ENCODE measurements at places on chromosomes 6 and 20. TPM values are rescaled to one million over a fixed set of nuclear protein-coding genes. Genes with fewer than 3 reads are reported as not detected.
A peak's percentile ranks its signal among the peaks of the same experiment; 100 is the strongest.

DNA sequence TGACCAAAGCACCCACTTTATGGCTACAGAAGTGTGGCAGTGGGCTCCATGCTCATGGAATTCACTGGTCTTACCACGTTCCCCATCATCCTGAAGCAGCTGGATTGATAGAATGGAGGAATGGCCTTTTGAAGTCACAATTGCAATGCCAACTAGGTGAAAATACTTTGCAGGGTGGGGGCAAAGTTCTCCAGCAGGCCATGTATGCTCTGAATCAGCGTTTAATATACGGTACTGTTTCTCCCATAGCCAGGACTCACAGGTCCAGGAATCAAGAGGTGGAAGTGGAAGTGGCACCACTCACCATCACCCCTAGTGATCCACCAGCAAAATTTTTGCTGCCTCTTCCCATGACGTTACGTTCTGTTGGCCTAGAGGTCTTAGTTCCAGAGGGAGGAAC, 60.5 kb upstream of the GMDS start:
- no peak for DNase-seq

DNA sequence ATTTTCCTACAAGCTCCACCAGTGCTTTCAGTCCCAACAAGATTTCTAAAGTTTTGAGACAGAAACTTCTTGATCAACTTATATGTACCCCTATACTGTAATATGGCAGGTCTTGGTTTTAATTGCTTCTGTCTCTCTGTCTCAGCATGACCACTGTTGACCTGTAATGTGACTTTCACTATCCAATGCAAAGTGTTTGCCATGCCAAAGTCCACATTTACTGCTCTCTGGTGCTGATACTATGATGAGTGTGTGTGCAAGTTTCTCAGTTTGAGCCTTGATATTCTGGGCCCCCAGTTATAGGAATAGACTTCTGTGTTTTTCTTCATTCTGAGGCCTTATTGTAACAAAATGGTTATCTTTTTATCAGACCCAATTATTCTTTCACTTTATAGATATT, 45.8 kb downstream of the OR2J2 start:
- DNase-seq: no peak

GRCh38 chr6:25360621-25361020, 81.4 kb downstream of the CARMIL1 start:
- DNase-seq: no peak

DNA sequence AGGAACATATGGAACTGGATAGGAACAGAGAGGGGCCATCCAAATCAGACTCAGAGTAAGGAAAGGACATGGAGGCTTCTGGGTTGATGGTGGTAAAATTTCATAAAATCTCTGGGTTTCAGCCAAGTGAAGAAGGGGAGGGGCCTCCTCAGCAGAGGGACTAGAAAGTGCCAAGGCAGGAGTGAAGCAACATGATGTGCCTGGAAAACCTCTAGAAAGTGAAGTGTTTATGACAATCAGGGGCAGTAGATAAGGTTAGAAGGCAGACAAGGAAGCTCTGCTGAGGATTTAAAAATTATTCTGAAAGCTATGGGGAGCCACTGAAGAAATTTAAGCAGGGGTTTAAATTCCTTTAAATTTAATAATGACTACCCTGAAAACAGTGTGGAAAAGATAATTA, 126.0 kb upstream of the TENT5A start:
- no peak for DNase-seq

DNA sequence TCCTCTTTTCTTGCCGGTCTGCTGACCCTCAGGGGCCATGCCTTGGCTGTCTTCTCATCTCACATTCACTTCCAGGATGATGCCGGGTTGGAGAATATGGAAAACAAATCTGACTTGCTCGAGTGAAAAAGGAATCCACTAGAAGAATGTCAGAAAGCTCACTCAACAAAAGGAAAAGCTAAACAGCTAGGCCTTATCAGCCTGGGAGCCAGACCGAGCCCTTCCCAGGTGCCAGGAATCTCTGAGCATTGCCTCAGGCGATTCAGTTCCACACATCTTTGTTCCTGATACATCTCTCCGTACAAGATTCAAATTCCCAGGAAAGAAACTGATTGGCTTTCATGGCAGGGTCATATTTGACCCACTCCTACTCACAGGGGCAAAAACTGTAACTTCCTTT, 9.2 kb upstream of the OSER1 start:
- DNase-seq: no peak

DNA sequence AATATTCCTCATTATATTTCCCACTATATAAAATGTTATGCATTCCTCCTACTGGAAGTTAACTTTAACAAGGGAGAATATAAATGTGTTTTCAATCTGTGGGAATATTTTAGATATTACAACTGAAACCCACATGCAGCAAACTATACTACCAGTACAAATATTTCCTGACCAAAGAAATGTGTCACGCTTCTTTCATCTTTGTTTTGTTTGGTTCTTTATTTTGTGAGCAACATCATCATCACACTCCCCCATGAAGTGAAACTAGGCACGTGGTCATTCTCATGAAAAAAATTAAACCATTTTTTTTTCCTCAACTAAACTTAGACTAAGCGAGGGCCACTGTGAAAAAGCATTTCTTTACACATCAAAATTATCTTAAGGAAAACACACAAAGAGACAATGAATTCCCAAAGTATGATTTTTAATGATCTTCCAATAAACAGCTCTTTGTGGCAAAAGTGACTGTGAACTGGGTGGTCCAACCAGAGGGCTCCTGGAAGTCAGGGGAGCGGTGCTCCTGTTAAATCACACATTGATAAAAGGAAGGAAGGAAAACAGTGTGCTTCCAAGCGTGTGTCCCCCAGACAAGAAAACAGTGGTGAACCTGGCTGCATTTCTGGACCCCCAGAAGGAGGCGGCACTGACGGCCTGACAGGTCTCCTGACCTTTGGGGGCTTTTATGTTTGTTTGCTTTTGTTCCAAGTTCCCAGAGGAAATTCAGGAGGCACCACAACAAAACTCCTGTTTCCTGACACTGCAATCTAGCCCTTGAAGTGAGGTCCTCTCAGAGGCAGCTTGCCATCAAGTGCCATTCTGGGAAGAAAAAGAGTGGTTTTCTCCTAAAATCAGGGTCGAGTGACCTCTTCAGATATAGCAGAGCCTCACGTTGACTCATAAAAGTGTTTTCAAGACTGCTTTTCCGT, 166.8 kb upstream of the FOXQ1 start:
- DNase-seq: no peak

- no peak for DNase-seq
Observed at GRCh38 chr6:1253816-1254215, 58.1 kb upstream of the FOXQ1 start.

- no peak for DNase-seq
Observed at GRCh38 chr6:6412700-6413099, 92.2 kb upstream of the F13A1 start.

DNA sequence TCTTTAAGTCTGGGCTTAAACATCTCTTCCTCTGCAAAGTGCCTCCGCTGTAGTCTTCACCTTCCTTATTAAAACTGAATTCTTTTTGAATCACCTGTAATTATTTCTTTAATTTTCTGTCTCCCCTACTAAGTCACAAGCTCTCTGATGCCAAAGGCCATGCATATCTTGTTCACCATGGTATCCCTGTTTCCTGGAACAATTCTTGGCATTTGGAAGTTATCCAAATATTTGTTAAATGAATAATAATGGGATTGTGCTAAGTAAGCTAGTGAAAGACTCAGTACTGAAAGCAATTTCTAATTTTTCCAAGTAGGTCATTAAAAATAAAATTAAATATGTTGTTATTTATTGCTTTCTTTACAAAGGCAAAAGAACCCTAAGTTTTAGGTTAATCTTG, 12.2 kb downstream of the SNAP91 start:
- DNase-seq: peak; percentile 60

GRCh38 chr20:7935027-7935551, 5.2 kb downstream of the HAO1 start:
- no peak for DNase-seq

DNA sequence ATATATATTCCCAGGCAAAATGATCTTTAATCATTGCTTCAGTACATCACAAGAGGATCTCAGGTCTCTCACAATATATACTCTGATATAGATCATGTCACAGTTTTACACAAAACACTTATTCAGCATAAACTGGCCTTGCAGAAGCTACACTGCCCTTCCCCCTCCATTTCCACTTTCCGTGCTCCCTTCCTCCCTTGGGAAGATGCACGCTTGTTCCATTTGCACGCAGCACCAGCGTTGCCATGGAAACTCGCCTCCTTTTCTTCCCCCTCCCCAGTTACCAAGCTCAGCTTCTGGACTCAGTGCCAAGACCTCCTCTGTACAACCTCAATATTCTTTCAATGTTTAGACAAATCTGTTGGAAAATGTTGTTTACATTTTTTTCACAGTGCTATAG, 154.6 kb downstream of the RFPL4B start:
- peak; percentile 50 for DNase-seq

DNA sequence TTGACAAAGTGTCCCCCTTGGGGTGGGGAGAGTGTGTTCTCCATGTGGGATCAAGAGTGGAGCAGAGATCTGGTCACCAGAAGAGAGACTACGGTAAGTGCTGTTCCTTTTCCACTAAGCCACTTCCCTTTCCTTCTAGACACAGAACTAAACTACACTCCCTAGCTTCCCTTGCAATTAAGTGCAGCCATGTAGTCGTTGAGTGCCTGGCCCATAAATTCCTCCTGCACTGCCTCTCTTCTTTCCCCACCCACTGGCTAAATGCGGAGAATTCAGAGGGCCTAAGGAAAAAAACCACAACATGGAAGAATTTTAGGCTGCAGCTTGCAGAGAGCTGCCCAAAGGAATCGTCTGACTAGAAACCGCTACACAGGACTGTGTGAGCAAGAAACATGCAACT, 1.5 kb downstream of the WDR27 start:
- peak; percentile 34 for DNase-seq

DNA sequence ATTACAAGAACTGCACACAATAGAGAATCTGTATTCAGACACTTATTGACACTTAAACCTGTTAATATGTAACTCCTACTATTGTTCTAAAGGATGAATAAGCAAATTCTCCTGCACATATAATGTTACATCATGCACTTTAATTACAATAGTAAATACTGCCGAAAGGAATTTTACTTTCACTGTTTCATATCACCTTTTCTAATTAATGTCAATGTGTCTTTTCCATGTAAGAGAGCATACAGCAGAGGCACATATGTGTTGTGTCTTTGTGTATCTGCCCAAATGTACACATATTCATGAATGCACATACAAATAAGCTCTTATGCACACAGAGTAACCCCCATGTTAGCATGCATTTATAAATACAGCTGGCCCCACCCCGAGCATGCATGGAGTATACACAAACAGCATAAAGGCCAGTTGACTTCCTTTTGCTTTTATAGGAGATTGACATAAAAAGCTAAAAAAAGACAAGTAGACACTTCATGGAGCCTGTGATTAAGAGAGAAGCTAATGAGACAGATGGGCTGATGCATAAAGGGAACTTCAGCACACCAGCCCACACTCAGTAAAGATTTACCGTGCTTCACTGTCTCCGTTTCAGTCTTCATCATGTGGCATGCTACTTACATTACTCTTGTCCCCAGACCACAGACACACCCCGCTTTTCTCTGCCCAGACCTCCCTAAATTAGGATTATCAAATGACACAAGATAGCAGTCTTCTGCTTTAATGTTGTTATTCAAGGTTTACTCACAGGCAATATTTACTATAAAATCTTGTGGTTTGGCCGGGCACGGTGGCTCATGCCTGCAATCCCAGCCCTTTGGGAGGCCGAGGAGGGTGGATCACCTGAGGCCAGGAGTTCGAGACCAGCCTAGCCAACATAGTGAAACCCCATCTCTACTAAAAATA, 184.6 kb downstream of the ATXN1 start:
- no peak for DNase-seq

GRCh38 chr20:12728782-12729181, 280.0 kb upstream of the SPTLC3 start:
- no peak for DNase-seq

DNA sequence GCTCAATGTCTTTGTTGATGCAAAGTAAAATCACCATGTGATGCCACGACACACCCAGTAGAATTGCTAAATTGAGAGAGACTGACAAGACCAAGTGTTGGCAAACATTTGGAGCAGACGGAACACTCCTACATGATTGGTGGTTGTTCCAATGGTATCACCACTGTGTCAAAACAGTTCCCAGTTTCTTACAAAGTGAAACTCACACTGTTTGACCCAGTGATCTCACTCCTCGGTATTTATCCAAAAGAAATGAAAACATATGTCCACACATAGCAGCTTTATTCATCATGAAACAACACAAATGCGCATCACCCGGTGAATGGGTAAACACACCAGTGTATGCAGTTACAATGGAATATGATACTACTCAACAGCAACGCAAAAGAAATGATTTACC, 74.0 kb upstream of the SULF2 start:
- DNase-seq: no peak

DNA sequence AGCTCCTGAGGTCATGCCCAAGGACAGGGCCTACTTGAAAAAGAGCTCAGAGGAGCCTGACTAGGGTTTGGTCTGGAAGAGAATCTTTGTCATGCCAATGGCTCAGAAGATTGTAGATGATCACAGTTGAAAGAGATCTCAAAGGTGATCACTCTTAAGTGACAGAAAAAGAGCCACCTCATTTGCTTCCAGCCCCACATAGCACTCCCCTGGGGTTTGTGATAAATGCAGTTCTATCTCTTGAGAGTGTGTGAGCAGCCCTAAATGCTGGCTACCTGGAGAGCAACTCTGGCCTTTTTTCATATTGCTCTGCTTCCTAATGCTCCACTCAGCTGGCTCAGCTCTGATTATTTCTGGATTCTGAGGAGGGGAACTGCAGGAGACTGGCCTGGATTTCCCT, 39.3 kb downstream of the KLHL32 start:
- no peak for DNase-seq

- DNase-seq: no peak
Observed at GRCh38 chr6:35359744-35360348, 17.5 kb downstream of the PPARD start.

DNA sequence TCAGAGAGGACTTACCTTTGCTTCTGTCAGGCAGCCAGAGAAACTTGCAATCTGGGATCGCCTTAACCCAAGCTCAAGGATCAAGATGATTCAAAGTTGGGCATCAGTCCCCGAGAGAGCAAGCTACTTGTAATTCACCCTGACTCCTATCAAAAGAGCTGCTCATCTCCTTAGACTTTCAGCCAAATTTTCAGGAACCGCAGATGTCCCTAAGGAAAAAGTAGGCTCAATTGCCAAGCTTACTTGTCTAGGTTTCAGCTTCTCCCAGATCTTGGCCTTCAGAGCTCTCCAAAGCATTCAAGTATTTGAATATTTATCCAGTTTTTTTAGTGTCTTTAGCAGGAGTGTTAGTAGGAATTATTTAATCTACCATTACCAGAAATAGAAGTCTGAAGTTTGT, 434.1 kb upstream of the MMS22L start:
- no peak for DNase-seq

GRCh38 chr6:43833223-43833995, 63.4 kb downstream of the VEGFA start:
- no peak for DNase-seq

GRCh38 chr20:55977690-55978459, 27.4 kb downstream of the CBLN4 start:
- no peak for DNase-seq

PTCRA gene
- not detected for total RNA-seq

FOXF2 gene
- not detected for total RNA-seq

OLIG3 gene
- total RNA-seq: not detected

COL10A1 gene
- total RNA-seq: not detected

CFAP206 gene
- 0.19 TPM for total RNA-seq

ZSCAN23 gene
- 0.51 TPM for total RNA-seq

PDYN gene
- total RNA-seq: not detected

GSTA2 gene
- not detected for total RNA-seq

All from dermis blood vessel endothelial cell (primary cell).